ENCODE measurements at places on chromosomes 7 and 10.

- DNase-seq = no peak
These were observed 96.5 kb upstream of the GPR22 start for GRCh38 chr7:107373354-107373753.

DNA sequence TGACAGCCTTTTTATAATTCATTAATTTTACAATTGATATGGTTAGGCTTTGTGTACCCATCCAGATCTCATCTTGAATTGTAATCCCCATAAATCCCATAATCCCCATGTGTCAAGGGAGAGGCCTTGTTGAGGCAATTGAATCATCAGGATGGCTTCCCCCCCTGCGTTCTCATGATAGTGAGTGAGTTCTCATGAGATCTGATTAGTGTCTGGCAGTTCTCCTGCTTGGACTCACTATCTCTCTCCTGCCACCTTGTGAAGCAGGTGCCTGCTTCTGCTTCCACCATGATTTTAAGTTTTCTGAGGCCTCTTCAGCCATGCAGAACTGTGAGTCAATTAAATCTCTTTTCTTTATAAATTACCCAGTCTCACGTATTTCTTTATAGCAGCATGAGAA, 165.7 kb upstream of the GNAI1 start:
- no peak for DNase-seq

- no peak for DNase-seq
These were observed 43.9 kb upstream of the BMS1 start for GRCh38 chr10:42738679-42739078.

DNA sequence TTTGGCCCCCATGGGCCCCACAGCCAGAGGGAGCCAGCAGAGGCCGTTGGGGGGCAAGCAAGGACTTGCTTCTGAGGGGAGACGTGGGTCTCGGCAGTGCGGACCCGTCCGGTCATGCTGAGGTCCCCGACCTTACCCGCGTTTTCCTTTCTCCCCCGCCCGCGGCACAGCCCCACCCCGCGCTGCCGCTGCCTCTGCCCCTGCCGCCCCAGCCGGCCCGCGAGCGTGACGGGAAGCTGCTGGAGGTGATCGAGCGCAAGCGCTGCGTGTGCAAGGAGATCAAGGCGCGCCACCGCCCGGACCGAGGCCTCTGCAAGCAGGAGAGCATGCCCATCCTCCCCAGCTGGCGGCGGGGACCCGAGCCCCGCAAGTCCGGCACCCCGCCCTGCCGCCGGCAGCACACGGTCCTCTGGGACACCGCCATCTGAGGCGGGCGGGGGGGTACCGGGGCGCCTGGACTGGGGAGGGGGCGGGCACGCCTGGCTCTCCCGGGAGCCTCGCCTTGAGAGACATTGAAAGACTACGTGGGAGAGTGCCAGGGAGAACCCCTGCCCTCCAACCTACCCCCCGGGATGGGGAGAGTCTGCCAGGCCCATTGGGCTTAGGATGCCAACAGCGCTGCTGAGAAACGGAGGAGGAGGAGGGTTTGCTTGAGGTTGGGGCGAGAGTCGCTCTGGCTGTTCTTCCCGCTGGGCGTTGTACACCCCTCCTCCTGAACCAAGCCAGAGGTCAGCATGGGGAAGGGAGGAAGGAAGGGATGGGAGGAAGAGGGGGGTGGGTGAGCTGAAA, 9.9 kb downstream of the NYAP1 start:
- no peak for DNase-seq

GRCh38 chr7:120370954-120371353, 98.0 kb downstream of the KCND2 start:
- DNase-seq = no peak

- DNase-seq = peak; percentile 42
These were observed 162.6 kb upstream of the AKR1E2 start for GRCh38 chr10:4663162-4663992.

DNA sequence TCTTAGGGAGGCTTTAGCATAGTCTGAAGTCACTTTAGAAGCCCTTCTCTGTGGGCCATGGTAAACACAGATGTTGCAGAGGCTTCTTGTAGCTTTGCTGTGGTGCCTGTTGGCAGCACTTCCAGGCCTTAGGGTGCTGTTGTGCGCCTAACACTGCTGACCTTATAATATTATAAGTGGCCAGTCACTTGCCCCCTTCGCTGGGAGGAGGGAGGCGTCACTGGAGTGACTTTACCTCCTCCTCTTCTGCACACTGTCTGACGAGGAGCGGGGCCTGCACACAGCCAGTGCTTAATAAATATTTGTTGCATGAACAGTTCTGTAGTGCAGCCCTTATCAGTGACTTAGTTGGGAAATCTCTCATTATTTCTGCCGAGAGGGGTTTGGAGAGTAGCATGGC, 63.3 kb downstream of the WDR37 start:
- no peak for DNase-seq

GRCh38 chr10:114810926-114811325, 10.7 kb upstream of the FHIP2A start:
- DNase-seq = no peak

GRCh38 chr10:16585103-16585502, 63.4 kb upstream of the C1QL3 start:
- DNase-seq = no peak

DNA sequence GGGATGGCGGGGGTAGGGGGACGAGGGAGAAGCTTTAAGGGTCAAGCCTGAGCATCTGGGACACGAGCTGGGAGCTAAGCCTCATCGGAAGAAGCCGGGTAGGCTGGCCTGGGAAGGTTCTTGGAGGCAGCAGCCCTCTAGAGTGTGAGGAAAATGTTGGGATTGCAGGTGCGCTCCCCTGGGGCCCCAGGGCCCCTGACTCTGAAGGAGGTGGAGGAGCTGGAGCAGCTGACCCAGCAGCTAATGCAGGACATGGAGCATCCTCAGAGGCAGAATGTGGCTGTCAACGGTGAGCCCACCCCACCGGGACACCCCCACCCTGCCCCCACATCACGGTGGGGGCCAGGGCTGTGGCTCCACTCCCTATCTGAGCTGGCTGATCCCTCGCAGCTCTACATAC, 6.9 kb downstream of the ZYX start:
- no peak for DNase-seq

- no peak for DNase-seq
These were observed 142.3 kb upstream of the NRP1 start for GRCh38 chr10:33476757-33477273.
